ENCODE measurements at places on chromosomes 4 and X.

DNA sequence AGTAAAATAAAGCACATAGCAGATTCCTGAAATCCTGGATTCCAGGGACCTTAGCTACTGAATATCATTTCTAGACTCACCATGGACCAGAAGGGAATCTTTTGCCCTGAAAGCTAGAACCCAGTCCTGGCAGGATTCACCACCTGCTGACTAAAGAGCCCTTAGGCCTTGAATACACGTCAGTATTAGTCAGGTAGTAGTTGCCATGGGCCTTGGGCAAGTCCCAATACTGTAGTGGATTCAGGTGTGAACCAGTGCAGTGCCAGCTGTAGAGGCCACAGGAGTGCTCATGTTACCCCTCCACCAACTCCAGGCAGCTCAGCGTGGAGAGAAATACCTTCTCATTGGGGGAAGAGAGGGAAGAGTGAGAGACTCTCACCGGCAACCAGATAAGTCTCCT, 64.1 kb upstream of the UBQLN2 start:
- DNase-seq: no peak

DNA sequence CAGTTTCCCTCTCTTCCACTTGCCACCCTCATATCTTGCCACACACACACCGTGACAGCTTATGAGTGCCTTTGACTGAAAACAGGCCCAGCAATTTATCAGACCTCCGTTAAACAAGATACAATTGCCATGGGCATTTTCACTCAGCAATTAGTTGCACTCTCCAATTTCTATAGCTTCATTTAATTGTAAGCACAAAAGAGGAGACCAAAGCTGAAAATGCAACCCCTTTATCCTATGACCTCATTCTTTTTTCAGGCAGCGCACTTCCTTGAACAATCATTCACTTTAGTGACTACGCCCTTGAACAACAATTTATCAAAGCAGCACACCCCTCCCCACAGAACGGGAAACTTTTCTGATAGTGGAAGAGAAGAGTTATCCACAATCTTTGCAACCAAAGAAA, 4.1 kb downstream of the POF1B start:
- DNase-seq: no peak

GRCh38 chr4:98092833-98093439, 50.3 kb downstream of the STPG2 start:
- DNase-seq: peak; percentile 6

DNA sequence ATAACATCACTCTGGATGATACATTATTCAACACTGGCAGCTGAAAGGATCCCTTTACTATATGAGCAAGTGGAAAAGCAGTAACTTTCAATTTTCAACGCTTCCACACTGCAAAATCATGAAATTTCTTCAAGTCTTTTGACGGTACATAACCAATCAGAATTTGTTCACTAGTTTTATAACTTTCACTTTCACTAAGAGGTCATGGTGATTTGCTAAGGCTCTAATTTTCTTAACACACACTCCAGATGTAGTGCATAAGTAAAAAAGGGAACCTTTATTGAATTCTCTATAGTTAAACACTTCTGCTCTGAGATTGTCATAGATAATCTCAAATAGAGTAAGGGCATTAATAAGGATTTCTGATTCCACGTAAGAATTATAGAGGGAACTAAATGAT, 4.1 kb downstream of the ARMCX2 start:
- no peak for DNase-seq

GRCh38 chr4:139374251-139374650, 72.0 kb upstream of the NDUFC1 start:
- no peak for DNase-seq

GRCh38 chr4:88409206-88409605, 30.6 kb downstream of the HERC6 start:
- DNase-seq: no peak

- no peak for DNase-seq
These were observed 48.1 kb downstream of the NPY5R start for GRCh38 chr4:163391756-163392155.

- DNase-seq: no peak
These were observed 52.4 kb downstream of the PACRGL start for GRCh38 chr4:20752641-20753040.

All from NCI-H226 (cell line).